ENCODE measurements at places on chromosomes 16 and 17.

DNA sequence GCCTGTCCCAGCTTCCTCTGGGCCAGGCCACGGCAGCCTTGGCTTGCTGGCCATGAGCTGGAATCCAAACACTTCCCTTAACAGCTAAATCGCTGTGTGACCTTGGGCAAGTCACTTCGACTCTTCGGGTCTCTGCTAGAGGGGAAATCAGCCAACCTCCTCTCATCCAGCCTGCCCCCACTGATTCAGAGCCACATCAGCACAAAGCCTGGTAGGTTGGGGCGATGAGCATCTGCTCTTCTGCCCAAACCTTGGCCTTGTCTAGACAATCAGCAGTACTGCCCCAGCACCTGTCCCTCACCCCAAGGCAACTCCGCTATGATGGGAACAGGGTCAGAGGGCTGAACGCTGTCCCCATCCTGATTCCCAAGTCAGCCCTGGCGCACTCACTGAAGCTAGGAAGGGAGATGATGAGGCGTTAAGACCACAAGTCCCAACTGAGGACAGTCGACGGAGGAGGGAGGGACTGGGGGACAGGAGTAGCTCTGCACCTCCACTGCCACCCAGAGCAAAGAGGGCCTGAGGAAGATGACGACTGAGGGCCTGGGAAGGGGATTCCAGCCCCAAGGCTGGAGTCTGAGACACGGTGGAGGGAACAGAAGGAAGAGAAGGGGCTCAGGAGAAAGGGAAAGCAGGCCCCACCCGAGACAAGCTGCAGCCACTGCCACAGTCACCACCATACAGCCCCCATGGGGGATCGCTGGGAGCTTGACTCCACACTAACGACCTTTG lies 1.3 kb downstream of the CLUH start:
- H3K4me3 ChIP-seq = peak overlapping the region; percentile 83
- peaks cover 1% of the 10 kb centered on the region for H3K36me3 ChIP-seq
- peaks cover 39% of the 10 kb centered on the region for H3K4me1 ChIP-seq
- peak overlapping the region; percentile 87 for H3K27ac ChIP-seq
- no peaks in the 10 kb centered on the region for H3K27me3 ChIP-seq
- DNase-seq = no peak

- H3K27ac ChIP-seq = peak overlapping the region; percentile 84
- peaks cover 26% of the 10 kb centered on the region for H3K4me1 ChIP-seq
- H3K4me3 ChIP-seq = peak overlapping the region; percentile 37
- H3K27me3 ChIP-seq = no peaks in the 10 kb centered on the region
- no peak for DNase-seq
These were observed 26.0 kb upstream of the C16orf95 start for GRCh38 chr16:87342978-87343752.

GRCh38 chr16:58021661-58022551 lies 3.6 kb upstream of the MMP15 start:
- DNase-seq = no peak
- peaks cover 19% of the 10 kb centered on the region for H3K4me1 ChIP-seq
- H3K4me3 ChIP-seq = no peak overlapping the region
- H3K27me3 ChIP-seq = peaks cover 29% of the 10 kb centered on the region
- H3K27ac ChIP-seq = no peak overlapping the region

DNA sequence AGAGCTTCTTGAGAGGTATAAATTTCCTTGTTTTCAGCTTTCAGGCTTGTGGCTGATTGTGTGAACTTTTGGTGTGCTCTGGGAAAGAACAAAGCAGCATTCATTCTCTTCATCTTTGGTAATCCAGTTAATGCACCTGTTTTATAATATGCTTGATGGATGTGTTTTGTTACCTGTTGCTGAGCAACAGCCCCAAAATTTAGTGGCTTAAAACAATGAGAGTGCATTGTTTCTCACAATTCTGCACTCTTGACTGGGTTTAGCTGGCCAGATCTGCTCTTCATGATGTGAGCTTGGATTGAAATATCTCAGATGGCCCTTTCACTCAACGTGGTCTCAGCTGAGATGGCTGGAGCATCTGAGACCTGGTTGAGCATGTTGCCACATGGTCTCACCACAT lies 58.7 kb upstream of the NOL11 start:
- no peak for DNase-seq
- no peaks in the 10 kb centered on the region for H3K4me1 ChIP-seq
- H3K27ac ChIP-seq = no peak overlapping the region
- H3K27me3 ChIP-seq = no peaks in the 10 kb centered on the region

DNA sequence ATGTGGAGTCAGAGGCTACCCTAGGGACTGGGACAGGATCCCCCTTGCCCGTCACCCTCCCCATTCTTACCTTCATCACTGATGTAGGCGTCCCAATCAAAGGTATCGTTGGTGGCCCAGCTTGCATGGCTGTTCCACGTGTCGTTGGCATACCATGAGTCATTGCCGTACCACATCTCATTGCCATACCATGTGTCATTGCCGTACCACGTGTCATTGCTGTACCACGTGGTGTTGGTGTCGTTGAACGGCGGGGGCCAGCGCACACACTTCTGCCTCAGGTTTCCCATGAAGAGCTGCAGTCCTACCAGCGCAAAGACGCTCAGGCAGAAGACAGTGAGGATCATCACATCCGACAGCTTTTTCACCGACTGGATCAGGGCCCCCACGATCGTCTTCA lies 4.8 kb downstream of the SCN4A start:
- no peak for DNase-seq
- H3K4me1 ChIP-seq = peaks cover 6% of the 10 kb centered on the region
- H3K27me3 ChIP-seq = peaks cover 26% of the 10 kb centered on the region
- no peak overlapping the region for H3K27ac ChIP-seq
- H3K36me3 ChIP-seq = no peaks in the 10 kb centered on the region
- H3K4me3 ChIP-seq = no peak overlapping the region

DNA sequence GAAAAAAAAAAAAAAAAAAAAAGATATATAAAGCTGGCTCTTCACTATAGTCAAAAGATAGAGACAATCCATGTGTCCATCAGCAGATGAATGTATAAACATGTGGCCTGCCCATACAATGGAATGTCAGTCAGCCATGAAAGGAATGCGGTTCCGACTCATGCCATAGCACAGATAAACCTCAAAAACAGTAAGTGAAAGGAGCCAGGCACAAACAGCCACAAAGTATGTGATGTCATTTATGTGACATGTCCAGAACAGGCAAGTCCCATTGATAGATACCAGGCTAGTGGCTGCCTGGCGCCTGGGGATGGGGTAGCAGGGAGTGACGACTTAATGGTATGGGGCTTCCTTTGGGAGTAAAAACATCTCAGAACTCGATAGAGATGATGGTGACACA lies 155.7 kb downstream of the CMIP start:
- H3K4me3 ChIP-seq = no peak overlapping the region
- H3K36me3 ChIP-seq = no peaks in the 10 kb centered on the region

Data from activated naive CD4-positive, alpha-beta T cell treated with anti-CD3 and anti-CD28 coated beads, Interleukin-2, amount 10 ng/mL, durations not matched to agents 7 days and 5 days (primary cell).